ENCODE measurements at places on chromosomes 3 and 15.
A peak's percentile ranks its signal among the peaks of the same experiment; 100 is the strongest.

DNA sequence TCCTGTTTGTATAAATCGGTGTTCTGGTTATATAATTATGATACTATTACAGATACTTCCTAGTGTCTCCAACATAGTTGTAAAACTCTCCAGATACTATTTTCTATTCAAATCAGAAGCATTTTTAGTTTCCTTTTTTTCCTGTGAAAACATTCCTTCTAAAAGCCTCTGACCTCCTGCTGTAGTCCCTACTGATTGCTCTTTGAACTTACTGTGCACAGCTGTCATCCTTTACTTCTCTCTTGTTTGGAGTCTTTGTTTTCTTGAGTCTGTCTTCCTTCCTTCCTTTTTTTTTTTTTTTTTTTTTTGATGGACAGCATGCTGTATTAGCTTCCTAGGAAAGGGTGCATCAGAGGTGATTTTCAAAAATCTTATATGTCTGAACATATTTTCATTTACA, 28.9 kb downstream of the NR2C2 start:
- DNase-seq = no peak

GRCh38 chr3:121988146-121988545, 33.9 kb downstream of the ILDR1 start:
- no peak for DNase-seq

DNA sequence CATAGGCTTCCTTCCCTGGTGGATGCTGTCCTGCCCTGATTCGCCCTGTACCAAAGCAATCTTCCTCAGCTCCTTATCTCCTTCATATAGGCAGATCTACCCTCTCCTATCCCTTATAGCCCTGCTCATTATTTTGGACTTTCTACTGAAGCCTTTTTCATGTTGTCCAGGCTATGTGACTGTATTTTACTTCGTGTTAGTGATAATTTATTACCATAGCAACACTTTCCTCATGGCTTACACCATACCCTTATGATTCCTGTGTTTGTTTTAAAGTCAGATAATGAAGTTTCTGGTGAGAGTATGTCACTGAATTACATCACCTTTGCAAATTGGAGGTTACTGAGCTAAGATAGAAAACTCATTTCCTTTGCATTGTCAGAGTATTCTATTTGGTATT, 352.6 kb downstream of the NLGN1 start:
- DNase-seq = no peak

GRCh38 chr3:193971261-193971751, 164.6 kb upstream of the HES1 start:
- peak; percentile 71 for DNase-seq

DNA sequence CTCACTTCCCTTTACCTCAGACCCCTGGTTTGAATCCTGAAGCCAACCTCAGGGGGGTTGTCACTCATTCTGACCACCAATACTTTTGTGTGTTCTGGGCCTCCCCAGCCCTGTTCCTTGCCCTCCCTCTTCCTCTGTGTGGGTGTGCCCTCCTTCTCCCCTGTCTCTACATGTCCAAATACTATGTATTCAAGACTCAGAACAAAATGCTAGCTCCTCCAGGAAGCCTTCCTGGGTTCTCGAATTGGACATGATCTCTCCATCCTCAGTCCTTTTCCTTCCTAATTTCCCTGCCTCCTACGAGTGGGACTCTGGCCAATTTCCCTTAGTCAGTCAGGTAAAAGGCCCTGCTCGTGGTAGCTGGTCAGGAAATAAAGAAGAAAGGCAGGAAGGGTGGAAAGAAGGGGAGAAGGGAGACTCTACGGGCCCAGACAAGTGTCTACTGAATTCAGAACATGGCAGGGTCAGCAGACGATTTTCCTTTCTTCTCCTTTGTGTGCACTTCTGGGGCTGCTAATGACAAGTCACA, 79.7 kb downstream of the BDH1 start:
- DNase-seq = no peak

DNA sequence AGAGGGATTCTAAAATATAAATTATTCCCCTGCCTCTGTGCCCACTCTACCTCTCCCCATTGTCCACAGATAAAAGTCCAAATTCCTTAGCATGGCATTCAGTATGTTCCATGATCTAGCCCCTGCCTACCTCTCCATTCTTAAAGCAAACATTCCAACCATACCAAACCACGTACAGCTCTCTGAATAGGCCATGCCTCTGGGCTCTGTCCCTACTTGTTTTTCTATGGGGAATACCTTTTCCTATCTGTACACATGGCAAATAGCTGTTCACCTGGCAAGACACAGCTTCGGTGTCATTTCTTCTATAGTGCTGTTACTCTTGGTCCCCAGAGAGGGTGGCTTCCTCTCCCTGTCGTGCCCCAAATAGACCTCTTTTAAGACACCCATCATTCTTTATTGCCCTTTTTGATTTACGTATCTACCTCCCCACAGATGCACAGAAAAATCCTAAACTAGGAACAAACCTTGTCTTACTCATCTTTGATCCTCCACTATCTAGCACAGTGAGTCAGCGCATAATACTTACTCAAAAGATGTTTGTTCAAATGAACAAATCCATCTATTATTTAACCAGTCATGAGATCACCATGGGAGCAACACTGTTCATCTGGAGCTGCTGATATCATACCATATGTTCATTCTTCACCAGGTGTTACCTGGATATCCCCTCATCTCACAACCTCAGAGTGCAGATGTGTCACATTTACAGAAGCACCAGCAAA, 329.8 kb downstream of the THSD4 start:
- DNase-seq = no peak

- DNase-seq = no peak
Measured at GRCh38 chr3:152445212-152445611, 176.5 kb downstream of the MBNL1 start.

- DNase-seq = no peak
Measured at GRCh38 chr15:48415036-48415886, 84.0 kb downstream of the DUT start.

GRCh38 chr3:168495270-168495669, 399.5 kb upstream of the GOLIM4 start:
- DNase-seq = no peak

GRCh38 chr15:90402223-90402622, 14.2 kb downstream of the IQGAP1 start:
- DNase-seq = peak; percentile 39

DNA sequence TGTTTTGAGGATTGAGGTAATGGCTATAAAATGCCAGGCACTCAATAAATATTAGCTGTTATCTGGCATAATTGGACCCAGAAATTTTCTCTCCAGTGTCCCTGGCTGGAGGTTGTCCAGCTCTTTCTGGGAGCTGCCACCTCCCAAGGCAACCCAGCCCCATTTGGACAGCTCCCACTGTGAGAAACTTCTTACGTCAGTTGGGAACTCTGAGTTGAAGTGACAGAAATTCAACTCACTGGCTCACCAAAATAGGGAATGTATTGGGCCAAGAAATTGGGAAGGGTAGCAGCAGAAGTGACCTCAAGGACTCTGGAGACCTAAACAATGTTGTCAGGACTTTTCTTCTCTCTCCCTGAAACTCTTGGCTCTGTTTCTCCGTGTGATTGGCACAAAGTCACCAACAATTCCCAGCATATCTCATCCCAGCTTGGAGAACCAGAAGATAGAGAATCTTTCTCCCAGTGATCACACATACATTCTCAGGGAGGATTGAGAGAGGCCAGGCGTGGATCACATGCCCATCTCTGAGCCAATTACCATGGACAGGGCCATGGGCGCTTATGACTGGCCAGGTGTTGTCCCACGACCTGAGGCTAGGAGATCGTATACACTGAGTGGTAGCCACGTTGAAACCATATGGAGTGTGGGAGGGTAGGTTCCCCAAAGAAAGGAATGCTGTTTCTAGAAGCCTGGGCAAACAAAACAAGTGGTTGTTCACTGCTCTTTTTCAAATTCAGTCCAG, 22.5 kb upstream of the HCN4 start:
- DNase-seq = no peak

GRCh38 chr15:42800731-42801474, 64.0 kb upstream of the CDAN1 start:
- DNase-seq = no peak

DNA sequence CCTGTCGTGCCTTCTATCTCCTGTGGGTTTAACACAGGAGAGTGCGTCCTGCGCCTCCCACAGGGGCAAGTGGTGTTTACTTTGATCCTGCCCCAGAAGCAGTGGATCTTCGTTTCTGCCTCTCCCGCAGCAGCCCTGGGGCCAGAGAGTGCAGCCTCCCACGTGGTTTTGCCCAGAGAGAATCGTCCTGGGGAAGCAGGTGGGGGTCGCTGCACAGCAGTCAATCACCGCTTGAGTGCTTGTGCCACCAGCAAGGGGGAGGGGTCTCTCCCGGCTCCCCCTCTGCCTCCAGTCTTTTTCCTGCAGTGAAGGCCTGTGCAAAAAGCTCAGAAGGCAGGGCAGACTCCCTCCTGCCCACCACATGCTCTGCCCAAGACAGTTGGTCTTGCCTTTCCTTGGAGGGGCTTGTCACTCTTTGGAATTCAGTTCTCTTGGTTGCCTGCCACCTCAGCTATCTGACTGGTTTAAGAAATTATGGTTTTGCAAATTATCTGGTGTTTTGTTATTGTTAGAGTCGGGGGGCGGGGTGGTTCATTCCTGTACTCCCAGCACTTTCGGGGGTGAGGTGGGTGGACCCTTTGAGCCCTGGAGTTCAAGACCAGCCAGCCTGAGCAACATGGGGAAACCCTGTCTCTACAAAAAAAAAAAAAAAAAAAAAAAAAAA, 26.9 kb downstream of the STOML1 start:
- no peak for DNase-seq

GRCh38 chr3:138726946-138727730, 107.6 kb downstream of the PIK3CB start:
- no peak for DNase-seq

DNA sequence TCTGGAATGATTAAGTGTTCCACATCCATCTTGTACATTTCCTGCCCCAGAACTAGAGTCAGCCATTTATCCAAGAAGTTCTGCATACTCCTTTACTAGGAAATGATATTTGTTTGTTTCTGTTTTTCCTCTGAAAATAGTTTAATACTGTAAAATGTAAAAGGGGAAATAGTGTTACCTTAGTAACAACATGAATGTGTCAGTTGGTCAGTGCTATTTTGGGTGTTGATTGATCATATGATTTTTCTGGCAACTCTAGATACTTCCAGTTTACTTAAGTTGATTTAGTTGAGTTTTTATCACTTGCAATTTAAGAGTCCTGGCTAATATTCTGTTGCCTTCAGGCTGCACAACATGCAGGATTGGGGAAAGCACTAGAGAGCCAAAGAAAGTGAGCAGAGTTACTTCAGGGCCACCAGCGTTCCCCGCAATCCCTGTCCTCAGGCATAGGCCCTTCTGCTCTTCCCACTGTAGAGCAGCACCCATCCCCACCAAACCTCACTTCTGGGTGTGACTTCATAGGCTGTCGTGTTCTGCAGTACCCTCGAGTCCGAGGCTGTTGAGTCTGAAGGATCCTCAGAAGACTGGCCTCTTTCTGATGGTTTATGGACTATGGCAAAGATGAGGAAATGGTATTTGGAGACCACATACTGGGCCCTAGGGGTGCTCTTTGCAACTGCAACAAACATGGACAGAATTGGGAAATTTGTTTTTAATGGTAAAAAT, 69.0 kb downstream of the CHD2 start:
- no peak for DNase-seq

DNA sequence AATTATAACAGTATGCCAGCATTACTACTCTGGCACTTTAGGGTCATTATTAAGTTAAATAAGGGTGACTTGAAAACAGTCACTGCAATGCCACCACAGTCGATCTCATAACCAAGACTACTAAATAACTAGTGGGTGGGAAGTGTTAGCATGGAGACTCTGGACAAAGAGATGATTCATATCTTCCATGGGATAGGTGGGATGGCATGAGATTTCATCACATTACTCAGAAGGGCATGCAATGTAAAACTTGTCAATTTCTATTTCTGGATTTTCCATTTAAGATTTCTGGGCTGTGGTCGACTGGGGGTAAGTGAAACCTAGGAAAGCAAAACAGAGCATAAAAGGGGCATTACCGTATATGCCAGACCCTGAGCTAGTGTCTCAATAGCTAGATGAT, 538.9 kb upstream of the GRM7 start:
- no peak for DNase-seq

GRCh38 chr3:129985113-129985512, 10.6 kb downstream of the TRH start:
- DNase-seq = no peak

- no peak for DNase-seq
Measured at GRCh38 chr3:60756241-60757030, 494.8 kb downstream of the FHIT start.

DNA sequence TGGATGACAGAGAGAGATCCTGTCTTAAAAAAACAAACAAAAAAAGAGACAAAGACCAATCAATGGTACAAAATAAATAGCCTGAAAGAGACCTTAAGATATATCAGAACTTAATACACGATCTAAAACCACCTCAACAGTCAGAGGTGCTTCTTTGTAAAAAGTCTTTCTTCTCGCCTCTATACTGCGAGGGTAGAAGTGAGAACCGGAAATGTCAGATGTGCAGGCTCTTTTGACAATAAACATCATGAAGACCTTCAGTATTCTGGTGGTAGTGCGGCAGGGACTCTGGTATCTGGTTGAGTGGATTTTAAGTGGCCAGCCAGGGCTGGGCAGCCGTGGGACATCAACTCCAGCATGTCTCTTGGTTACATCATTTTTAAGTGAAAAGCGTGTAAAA, 30.0 kb downstream of the RUBCN start:
- DNase-seq = no peak

- DNase-seq = no peak
Measured at GRCh38 chr3:120274739-120275167, 10.3 kb downstream of the GPR156 start.

DNA sequence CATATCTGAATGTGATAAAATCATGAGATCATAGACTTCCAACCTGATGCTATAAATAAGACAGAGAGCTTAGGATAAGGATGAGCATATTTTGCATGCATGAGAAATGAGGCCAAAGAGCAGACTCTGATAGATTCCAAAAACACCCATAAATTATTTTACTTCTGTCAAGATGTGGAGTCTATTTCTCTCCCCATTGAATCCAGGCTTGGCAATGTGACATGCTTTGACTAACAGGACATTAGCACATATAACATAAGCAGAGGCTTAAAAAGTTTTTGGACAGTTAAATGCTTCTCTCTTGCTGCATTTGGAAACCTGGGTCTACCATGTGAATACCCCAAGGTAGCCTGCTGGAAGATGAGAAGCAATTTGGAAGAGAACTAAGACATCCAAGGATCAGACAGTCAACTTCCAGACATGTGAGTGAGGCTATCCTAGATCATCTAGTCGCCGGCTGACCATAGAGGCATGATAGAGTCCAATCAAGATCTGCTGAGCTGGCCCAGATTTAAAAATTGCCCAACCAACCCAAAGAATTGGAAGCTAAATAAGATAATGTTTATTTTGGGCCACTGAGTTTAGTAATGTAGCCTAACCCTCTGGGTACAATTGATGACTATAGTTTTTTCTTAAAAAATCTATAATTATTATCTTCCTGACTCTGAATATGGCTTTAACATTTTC, 30.3 kb downstream of the MYLK start:
- DNase-seq = no peak

DNA sequence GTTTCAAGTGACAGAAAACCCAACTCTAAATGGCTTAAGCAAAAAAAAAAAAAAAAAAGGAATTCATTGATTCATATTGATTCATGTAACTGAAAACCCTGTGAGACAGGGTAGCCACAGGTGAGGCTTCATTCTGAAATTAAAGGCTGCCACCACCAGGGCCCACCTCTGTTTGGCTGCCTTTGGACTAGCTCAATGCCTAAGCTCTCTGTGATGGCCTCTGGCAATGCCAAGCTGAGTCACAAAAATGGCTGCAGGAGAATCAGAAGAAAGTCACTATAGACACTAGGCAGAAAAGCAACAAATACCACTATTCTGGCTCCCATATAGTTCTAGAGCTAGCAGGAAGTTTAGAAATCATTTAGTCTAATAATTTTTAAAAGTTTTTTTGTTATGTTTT, 38.2 kb upstream of the GYG1 start:
- no peak for DNase-seq
